ENCODE measurements at places on chromosomes 5 and 9. TPM values are rescaled to one million over a fixed set of nuclear protein-coding genes. Genes with fewer than 3 reads are reported as not detected.

GRCh38 chr9:126483468-126484073, 130.2 kb upstream of the LMX1B start:
- DNase-seq, result no peak

GRCh38 chr5:141650851-141651727, at the start of gene FCHSD1:
Gene FCHSD1 (minus strand): TSS chr5:141651418. CDS start chr5:141651368, 50 bp downstream.
- peak; percentile 91 for DNase-seq

Gene TXNDC15
- total RNA-seq, result 46.5 TPM

DNA sequence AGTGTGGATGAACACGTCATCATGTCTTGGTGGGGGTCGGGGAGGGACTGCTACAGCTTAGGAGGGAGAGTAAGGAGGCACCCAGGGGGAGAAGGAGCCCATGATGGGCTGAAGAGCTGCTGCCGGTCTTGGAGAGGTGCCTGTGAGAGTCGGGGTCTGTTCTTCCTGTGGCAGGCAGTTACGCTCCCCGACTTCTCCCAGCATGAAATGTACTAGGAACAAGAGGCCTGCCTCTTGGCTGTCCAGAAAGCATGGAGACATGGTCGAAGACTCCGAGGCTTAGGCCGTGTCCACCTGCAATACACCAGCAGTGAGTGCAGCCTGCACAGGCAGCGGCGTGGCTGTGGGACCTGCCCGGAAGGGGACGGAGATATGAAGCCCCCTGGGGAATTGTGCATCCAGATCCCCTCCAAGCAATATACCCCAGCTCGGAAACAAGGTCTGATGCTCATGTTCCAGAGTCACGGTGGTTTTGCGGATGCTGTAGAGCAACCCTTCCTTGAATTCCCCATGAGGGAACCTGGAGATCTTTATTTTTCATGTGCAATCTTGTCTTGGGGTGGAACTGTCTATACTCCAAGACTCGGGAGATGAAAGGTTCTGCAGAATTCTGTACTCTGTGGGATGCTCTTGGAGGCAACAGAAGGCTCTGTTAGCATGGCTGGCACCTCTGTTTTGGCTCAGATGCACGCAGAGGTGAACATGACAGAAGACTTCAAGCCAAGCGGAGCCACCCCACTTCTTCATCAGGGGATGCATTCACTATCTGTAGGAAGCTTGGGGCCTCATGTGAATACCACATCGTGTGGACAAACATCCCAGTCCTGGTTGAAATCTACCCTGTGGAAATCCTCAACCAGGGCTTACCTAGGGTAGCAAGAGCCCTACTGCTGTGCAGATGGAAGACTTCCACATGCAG, 374.9 kb upstream of the IRX4 start:
- no peak for DNase-seq

Gene ZFR
- total RNA-seq, result 51.6 TPM

Gene MGAT1
- total RNA-seq, result 67.0 TPM

- no peak for DNase-seq
Measured at GRCh38 chr5:142253938-142254337, 70.9 kb downstream of the SPRY4 start.

Gene TAF11L11
- total RNA-seq, result not detected

Gene PCAT7
- not detected for total RNA-seq

DNA sequence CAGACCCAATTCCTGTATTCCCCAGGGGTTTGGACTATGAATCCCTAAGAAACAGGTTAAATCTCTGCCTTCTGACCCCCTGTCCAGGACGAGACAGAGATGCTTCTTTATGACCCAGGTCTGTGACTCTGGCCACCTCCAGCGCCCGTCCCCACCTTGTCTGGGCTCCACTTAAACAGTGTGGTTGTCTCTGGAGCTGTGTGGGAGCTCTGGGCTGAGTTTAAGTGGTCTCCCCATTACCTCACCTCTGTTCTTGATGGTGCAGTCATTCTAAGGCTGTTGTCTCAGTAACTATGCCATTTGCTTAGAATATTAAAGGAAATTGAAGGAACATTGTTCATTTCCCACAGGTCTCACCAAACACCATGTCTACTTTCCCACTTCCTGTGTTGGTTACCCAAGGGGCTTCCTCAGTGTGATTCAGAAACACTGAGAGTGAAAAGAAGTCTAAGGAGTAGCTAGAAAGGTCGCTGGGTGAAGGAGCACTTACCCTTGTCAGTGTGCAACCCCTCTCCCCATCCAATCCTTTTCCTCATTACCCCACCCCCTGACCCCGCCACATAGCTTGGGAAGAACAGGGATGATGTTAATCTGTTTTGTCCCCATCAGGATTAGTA, 127.8 kb upstream of the CKMT2 start:
- no peak for DNase-seq

DNA sequence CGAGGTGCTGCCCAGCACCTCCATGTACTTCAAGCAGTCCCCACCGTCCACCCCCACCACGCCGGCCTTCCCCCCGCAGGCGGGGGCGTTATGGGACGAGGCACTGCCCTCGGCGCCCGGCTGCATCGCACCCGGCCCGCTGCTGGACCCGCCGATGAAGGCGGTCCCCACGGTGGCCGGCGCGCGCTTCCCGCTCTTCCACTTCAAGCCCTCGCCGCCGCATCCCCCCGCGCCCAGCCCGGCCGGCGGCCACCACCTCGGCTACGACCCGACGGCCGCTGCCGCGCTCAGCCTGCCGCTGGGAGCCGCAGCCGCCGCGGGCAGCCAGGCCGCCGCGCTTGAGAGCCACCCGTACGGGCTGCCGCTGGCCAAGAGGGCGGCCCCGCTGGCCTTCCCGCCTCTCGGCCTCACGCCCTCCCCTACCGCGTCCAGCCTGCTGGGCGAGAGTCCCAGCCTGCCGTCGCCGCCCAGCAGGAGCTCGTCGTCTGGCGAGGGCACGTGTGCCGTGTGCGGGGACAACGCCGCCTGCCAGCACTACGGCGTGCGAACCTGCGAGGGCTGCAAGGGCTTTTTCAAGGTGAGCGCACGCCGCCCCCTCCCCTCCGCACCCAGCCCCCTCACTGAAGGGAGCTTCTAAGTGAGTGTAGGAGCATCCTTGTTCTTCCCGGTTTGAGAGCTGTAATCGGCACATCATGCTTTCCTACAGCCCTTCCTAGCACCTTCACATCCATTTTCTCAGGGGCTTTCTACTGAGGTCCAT, 6.9 kb downstream of the NR4A3 start:
- DNase-seq, result peak; percentile 49

Gene EPB41L4B
- total RNA-seq, result 8.9 TPM

DNA sequence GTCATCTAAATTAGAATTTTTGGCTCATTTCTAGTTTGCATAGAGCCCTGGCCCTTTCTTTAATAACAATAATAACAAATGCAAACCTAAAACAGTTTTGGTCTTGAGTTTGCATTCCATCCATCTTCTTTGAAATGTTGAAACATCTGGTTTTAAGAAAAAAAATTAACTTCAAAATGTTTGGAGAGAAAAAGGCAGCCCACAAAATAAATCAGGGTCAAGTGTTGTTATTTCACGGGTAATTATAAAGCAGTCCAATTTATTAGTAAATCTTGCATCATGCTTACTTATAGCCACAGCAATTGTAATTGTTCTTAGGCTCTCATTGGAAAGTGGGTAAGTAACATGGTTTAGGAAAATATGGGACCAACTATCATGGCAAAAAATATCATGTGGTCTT, 247.0 kb upstream of the MEF2C start:
- DNase-seq, result no peak

Gene PTGER4
- total RNA-seq, result 6.6 TPM

Gene SLC36A2
- total RNA-seq, result 0.22 TPM

Gene CDC26
- total RNA-seq, result 34.9 TPM

Gene MLANA
- total RNA-seq, result not detected

Gene SLC25A2
- total RNA-seq, result not detected

Gene MED7
- total RNA-seq, result 10.2 TPM

- DNase-seq, result no peak
Measured at GRCh38 chr5:115461506-115462290, 82.9 kb downstream of the FEM1C start.

GRCh38 chr5:97242341-97242740, 59.3 kb upstream of the RIOK2 start:
- DNase-seq, result no peak

Gene PCA3
- total RNA-seq, result not detected

- DNase-seq, result no peak
Measured at GRCh38 chr9:18526685-18527084, 52.7 kb downstream of the ADAMTSL1 start.

DNA sequence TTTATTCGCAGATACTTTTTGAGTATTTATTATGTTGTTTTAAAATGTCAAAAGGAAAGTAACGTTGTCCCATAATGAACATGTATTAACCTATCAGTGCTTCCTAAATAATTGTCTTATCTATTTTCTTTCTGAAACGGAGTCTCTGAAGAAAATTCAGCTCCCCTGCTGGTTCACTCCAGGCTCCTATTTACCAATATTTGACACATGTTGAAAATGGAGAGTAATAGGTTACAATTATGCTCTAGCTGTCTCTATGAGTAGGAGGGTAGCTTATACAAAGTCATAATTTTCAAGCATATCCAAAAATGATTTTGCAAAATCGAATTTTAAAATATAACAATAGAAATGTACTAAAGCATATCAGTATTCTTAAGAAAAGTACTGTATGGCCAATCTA, 844.1 kb downstream of the CDH18 start:
- no peak for DNase-seq

DNA sequence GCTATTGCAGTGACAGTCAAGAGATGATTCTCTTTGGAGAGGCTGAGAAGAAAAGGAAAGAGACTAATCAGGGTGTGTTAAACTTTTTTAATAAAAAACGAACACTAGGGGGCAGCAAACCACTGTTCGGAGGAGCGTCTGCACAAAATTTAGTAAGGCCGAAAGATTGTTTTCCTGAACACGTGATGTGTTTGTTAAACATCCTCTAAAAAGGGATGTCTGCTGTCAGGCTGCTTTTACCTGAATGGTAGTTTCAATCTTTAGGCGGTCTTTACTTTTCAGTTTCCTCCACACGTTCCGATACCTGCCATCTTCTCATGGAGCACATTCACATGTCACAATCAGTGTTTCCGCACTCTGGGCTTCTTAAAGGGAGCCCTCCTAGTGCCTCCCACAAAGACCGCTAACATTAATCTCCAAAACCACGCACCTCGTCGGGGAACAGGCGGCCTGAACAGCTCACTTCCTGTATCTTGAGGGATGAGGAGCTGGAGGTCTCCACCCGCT, 125.2 kb downstream of the GPBP1 start:
- no peak for DNase-seq

DNA sequence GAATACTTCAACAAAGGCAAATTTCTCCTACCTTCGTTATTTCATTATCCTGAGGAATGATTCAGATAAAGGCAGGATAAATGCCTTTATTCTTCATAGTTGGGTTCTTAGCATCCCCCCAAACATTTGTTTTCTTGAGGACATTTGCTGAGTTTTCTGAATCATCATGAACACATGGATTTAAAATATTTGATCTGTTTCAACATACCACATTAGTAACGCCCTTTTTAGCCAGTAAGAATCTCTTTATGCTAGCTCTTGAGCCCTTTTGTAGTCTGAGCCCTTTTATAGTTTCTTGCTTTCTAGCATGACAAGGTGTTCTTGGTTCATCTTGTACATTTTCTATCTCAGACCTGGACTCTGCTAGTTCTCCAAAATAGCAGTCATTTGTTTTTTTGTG, 27.9 kb downstream of the SKIC3 start:
- no peak for DNase-seq

DNA sequence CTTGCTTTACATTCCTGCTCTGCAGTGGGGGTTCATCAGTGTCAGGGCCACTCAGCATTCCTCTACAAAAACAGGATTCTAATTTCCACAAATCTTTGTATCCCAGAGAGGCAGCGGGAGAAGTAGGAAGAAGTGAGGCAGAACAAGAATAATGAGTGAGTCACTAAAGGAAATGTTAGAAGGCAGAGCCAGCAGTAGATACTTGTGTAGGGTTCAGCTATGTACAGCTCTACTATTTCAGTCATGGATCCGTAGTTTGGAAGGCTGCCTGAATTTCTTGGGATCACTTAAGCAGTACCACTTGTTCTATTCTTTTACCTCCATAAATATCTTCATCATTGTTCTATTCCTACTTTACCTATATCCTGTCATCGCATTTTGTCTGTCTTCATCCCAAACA, 246.3 kb upstream of the TLE4 start:
- no peak for DNase-seq

- no peak for DNase-seq
Measured at GRCh38 chr9:94826644-94827410, 100.3 kb downstream of the AOPEP start.

Gene BNC2
- total RNA-seq, result 6.3 TPM

DNA sequence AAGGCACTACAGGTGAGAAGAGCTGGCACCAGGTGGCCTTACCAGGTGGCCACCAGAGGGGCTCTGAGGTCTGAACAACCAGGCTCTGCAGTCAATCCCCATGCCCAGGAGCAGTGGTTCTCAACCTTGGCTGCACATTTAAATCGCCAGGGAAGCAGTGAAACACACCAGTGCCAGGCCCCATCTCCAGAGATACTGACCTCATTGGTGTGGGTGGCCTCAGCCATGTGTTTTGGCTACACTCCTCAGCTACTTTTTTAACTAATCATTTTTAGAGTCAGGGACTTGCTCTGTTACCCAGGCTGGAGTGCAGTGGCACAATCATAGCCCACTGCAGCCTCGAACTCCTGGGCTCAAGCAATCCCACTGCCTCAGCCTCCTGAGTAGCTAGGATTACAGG, 56.0 kb downstream of the GABBR2 start:
- no peak for DNase-seq

Gene FAM221B
- total RNA-seq, result not detected

GRCh38 chr5:55926476-55926875, 68.3 kb downstream of the IL6ST start:
- no peak for DNase-seq

- no peak for DNase-seq
Measured at GRCh38 chr9:21854594-21854993, 52.2 kb downstream of the MTAP start.

GRCh38 chr5:144915452-144915851, 744.8 kb downstream of the KCTD16 start:
- DNase-seq, result no peak

Gene ECM2
- total RNA-seq, result 5.3 TPM

DNA sequence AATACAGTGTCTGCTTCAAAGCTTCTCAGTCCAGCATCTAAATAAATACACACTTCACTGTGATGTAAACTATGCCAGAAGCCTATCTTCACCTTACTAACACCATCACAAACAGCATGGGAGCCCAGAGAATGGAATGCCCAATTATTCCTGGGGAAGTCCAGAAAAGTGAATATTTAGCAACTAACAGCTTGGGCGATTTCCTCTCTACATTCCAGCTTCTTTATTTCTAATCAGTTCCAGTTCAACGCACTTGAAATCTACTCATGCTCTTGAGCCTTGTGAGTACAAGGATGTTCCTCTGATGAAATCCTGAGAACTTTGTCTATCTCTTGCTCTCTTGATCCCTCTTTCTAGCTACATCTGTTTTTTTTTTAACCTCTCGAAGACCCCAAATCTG, 100.4 kb upstream of the C9orf72 start:
- no peak for DNase-seq

Gene PLPP1
- 75.7 TPM for total RNA-seq

Gene MRPS30
- total RNA-seq, result 87.4 TPM

- no peak for DNase-seq
Measured at GRCh38 chr5:57435701-57436134, 46.9 kb downstream of the ACTBL2 start.

Gene CDKN2B
- 1.8 TPM for total RNA-seq
